ENCODE measurements at places on chromosomes 1 and 21. TPM values are rescaled to one million over a fixed set of nuclear protein-coding genes. Genes with fewer than 3 reads are reported as not detected.

Gene CFAP141
- not detected for total RNA-seq

Gene PRAMEF10
- total RNA-seq, result not detected

Gene PRDM16
- total RNA-seq, result 14.2 TPM

- no peak for DNase-seq
These were observed 79.7 kb upstream of the GADD45A start for GRCh38 chr1:67605209-67605780.

DNA sequence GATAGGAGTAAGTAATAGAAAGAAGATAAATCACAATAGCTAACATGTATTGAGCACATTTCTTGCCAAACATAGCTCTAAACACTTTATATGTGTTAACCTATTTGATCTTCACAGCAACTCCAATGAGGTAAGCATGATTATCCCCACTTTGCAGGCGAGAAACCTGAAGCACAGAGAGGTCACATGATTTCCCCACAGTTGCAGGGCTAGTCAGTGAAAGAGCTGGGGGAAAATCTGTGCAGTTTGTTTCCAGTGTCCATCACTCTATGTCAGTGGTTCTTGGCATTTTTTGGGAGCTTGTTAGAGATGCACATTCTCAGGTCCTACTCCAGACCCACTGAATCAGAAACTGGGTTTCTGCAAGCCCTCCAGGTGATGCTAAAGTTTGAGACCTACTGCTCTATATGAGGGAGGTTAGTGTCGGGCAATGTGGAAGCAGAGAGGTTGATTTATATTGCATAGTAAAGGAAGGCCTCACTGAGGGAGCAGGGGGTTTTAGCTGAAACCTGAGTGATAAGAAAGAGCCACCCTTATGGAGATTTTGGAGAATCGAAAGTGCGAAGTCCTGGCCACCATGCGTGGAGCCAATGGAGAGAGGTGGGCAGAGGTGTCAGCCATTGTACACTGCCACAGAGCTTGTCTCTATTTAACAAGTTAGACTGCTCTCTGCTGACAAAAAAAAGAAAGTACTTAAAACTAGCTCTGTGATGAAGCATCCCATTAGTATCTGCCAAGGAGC is 20.9 kb downstream of the MCOLN3 start:
- no peak for DNase-seq

- DNase-seq, result no peak
These were observed 3.2 kb downstream of the ATP1B1 start for GRCh38 chr1:169109561-169110134.

- no peak for DNase-seq
These were observed 569 bp downstream of the RCAN3 start for GRCh38 chr1:24503059-24503751.

- DNase-seq, result peak; percentile 91
These were observed 8.0 kb upstream of the NAV1 start for GRCh38 chr1:201530741-201531531.

DNA sequence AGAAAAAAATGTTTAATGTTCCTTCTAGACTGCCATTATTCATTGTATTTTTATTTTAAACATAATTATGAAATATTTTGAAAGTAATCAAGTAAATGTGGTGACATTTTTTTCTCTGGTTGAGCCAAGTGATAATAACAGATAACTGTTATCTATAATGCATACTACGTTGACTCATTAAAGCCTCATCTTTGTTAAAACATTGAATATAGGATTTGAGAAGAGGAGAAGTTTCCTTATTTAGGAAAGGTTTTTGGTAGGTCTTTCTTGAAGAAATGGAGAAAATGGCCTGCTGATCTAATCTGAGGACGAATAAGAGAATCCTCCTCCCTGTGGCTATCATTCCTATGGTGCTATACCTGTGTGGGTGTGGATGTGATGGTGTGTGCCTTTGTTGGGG is 89.0 kb downstream of the NFIA start:
- DNase-seq, result no peak

GRCh38 chr1:155983191-155984024 is 5.1 kb upstream of the ARHGEF2 start:
- DNase-seq, result peak; percentile 87

DNA sequence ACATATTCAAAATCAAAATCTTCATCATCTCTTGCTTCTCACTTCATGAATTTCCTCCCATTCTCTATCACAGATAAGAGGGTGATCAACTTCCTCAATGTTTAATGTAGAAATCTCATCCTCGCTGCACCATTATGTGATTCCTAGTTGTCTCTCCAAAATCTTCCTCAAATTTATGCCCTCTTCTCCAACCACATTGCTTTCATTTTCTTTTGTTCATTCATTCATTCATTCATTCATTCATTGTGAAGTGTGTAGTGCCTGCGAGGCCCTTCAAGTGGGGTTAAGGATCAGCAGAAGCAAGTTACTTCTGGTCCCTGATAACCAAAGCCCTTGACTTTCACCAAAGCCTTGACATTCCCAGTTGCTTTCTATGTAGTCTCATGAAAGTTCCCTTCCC is 33.5 kb upstream of the HIVEP3 start:
- DNase-seq, result no peak

GRCh38 chr1:180253585-180254495 is 23.8 kb downstream of the LHX4 start:
- no peak for DNase-seq
